ENCODE measurements at places on chromosomes 7 and 10.

DNA sequence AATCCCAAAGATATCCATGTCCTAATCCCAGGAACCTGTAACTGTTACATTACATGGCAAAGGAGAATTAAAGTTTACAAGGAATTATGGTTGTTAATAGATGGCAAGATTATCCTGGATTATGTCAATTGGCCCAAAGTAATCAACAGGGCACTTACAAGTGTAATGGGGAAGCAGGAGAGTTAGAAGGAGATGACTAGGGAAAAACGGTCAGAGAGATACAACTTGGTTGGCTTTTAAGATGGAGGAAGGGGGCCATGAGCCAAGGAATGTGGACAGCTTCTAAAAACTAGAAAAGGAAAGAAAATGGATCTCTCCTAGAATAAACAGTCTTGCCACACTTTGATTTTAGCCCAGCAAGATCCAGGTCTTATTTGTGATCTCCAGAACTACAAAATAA, 3.3 kb downstream of the JMJD1C start:
- no peak for DNase-seq

- DNase-seq = no peak
Measured at GRCh38 chr7:71768450-71768849, 636.5 kb downstream of the GALNT17 start.

- DNase-seq = no peak
Measured at GRCh38 chr10:129122846-129123245, 344.2 kb upstream of the MGMT start.

DNA sequence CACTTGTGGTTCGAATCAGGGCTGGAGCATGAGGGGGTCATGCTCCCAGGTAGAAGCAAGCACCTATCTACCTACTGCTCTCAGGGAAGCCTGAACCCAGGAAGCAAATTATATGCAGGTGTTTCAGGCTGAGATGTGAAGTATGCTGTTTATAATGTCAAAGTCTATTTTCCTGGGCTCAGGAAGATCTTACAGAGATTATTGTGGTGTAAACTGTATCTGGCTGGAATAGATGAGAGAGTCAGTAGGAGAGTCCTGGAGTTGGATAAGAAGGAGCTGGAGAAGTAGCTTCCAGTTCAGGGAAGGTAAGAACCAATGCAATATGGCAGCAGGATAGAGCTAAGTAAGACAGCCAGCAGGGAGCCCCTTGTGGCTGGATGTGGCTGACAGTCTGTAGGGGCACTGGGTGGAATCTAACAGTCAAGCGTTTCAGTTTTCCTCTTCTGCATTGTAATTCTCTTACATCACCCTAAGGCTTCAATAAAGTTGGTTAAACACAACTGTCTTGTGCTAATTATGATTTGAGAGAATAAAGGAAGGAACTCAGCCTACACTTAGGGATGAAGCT, 105.9 kb upstream of the EEPD1 start:
- no peak for DNase-seq

GRCh38 chr7:124029396-124030188, 3.3 kb downstream of the TMEM229A start:
- no peak for DNase-seq

GRCh38 chr7:6197801-6198551, 74.4 kb downstream of the CYTH3 start:
- no peak for DNase-seq

DNA sequence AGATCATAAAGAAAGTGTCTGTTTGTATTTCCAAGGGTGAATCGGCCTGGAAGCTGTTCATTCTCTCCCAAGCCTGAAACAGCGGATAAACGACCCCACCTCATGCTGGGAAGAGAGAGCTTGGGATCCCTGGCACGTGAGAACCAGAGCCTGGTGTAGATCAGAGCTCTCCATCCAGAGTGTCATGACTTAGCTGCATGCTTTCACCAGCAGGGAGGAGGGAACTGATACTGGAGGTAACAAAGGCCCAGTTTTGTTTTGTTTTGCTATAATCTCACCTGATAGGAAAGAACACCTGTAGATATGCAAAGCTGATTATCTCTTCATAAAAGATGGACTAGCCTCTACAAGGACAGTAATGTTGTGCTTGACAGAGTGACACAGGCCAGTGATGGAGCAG, 236.6 kb downstream of the POM121L12 start:
- no peak for DNase-seq

- no peak for DNase-seq
Measured at GRCh38 chr10:11828682-11829284, 5.6 kb downstream of the PROSER2 start.

- no peak for DNase-seq
Measured at GRCh38 chr7:17526621-17527020, 228.2 kb downstream of the AHR start.

- DNase-seq = peak; percentile 33
Measured at GRCh38 chr7:158973440-158973839, 117.1 kb downstream of the DYNC2I1 start.

DNA sequence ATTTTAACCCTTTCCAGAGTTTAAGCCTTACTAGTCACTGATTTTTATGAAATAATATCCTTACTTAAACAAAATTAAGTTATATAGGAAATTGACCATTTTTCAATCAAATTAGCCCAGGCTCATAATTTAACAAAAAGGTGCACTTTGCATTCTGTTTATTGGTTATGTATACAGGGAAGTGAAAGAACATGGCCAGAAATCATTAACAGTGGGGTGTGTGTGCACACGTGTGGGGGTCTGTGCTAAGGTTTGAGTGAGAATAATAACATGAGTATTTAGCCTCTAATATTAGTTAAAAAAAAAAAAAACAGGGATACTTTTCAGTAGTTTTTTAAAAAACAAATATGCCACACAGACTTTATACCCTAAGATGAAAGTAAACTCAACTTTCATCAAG, 510.5 kb upstream of the PFKP start:
- DNase-seq = no peak

DNA sequence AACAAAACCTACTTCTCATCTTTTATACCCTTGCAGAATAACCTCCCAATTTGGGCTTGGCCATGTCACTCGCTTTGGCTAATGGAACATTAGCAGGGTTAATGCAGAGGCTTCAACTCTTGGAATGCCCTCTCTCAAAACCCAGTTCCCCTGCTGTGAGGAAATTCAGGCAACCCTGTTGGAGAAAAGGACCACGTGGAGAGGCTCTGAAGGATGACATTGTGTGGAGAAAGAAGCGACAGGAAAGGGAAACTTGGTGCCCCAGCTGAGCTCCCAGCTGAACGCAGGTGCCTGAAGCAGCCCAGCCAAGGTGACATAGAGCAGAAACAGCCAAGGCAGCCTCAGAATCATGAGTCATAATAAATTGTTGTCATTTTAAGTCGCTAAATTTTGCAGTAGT, 214.2 kb upstream of the GHITM start:
- DNase-seq = no peak

GRCh38 chr7:151432658-151433521, 7.1 kb downstream of the CRYGN start:
- no peak for DNase-seq

DNA sequence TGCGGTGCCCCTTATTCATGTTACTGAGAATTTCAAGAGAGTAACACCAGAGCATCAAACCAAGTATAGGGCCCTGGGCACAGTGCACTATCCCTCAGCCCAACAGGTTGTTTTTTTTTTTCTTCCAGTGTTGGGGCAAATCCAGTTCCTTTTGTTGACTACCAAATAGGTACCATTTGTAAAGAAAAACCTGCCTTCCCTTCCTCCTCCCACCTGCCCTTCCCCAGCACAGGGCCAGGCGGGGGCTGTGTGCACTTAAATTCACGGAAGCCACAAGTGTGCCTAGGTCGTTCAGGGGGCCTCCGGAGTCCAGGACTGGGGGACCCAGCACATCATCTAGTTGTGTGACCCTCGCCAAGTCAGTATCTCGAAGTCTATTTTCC, 595 bp upstream of the SFXN4 start:
- no peak for DNase-seq

GRCh38 chr10:16049050-16049449, 188.7 kb upstream of the MINDY3 start:
- DNase-seq = no peak

- no peak for DNase-seq
Measured at GRCh38 chr10:77253147-77253545, 384.5 kb downstream of the KCNMA1 start.

- no peak for DNase-seq
Measured at GRCh38 chr7:66913118-66914037, 7.6 kb upstream of the TMEM248 start.

GRCh38 chr7:126398851-126399529, 853.8 kb downstream of the GRM8 start:
- DNase-seq = no peak

GRCh38 chr10:8416192-8416701, 361.8 kb downstream of the GATA3 start:
- DNase-seq = no peak

DNA sequence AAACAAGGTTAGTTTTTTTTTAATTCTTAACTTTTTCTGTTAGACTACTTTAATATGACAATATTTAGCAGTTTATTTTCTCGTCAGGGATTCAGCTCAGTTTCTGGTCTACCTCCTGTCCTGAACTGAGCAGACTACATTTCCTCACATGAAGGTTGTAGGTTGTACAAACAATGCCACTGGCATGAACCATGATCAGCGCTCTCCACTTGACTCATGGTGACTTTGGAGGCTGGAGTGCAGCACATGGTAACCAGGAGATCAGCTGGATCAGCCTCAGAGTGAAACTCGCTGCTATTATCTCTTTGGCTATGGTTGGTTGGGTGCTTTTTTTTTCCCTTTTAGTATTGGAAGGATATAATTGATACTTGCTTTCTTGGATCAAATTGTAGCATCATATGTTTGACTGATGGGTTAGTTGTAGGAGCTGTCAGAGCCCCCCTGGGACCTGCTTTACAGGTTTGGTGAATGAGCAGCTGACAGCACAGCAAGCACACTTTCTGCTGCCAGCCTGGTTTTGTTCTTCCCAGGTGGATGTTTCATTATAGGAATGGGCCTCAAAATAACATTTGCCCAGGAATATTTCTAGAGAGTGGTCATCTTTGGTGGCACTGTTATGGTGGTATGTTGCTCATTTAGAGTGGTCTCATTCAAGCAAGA, 556.4 kb downstream of the AUTS2 start:
- DNase-seq = no peak

GRCh38 chr7:99631295-99632109, 14.8 kb downstream of the ZSCAN25 start:
- DNase-seq = no peak

DNA sequence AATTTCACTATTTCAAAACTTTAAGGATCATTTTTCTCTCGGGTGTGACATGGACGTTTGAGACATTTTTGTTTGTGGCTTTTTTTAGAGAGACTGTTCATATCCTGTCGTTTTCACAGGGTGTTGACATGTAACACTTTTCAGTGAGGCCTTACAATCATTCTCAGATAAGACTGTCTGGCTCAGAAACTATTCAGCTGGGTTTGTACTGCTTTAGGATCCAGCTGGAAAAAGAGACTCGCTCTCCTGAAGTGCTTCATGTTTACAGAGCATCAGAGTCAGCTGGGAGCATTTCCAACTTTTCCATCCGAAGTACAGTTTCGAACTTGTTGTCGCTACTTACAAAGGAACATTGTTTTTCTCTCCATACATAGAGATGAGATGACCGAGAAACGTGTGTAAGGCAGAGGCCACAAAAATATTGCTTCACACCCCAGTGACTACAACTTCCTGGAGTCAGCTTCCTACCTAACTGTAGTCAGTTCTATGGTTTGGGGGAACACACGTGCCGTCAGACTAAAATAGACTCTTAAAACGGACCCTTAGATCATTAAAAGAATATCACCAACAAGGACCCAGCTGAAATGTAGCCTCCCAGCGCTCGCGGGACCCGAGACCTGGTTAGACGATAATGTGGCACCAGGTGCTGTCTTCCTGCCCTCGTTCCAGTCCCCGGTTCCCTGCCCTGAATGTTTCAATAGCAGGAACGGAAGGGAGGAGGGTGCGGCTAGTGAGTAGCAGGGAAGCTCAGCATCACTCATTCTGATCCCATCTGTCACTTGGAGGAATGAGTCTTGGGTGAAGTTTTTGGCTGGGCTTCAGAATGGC, 78.0 kb downstream of the MKI67 start:
- no peak for DNase-seq

GRCh38 chr7:159231017-159231416, 86.3 kb upstream of the VIPR2 start:
- no peak for DNase-seq

DNA sequence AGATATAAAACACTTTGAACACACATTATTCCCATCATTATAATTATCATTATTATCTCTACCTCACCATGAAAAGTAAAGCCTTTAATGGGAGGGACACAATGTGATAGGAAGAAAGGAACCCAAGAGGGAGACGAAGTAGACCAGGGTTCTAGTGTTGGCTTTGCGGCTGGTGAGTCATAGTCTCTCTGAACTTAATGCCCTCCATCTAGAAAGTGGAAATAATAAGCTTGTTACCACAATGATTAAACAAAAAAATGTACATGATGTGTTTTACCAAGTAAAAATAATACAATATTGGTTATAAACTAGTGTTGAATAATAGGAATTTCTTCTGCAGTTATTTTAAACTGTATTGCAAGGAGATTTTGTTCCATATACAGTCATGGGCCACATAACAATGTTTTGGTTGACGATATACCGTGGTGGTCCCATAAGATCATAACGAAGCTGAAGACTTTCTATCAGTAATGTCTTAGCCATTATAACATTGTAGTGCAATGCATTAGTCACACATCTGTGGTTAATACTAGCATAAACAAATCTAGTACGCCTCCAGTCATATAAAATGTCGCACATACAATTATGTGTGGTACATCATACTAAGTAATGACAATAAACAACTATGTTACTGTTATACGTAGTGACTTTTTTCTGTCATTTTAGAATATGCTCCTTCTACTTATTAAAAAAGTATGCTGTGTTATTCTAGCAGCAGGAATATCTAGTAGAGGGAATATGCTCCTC, 450.6 kb upstream of the SORCS1 start:
- no peak for DNase-seq

DNA sequence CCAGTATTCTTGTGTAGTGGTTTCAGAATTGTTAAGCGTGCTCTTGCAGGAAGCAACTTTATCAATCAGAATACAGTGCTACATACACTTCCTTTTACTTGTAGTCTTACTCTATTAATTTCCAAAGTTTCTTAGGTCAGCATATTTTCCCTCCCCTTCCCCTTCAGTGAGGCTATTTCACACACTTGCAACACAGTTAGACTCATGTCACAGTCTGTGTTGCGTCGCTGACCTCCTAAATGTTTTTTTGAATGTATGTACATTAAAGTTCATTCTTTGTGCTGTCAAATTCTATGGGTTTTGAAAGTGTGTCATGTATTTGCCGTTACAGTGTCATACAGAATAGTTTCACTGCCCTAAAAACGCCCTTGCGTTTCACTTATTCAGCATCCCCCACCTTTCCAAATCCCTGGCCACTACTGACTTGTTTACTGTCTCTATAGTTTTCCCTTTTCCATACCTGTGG, 5.4 kb upstream of the HKDC1 start:
- DNase-seq = no peak

- DNase-seq = no peak
Measured at GRCh38 chr10:8102708-8103401, 48.4 kb downstream of the GATA3 start.

GRCh38 chr10:47438857-47439474, 44.9 kb downstream of the ANXA8 start:
- DNase-seq = no peak

DNA sequence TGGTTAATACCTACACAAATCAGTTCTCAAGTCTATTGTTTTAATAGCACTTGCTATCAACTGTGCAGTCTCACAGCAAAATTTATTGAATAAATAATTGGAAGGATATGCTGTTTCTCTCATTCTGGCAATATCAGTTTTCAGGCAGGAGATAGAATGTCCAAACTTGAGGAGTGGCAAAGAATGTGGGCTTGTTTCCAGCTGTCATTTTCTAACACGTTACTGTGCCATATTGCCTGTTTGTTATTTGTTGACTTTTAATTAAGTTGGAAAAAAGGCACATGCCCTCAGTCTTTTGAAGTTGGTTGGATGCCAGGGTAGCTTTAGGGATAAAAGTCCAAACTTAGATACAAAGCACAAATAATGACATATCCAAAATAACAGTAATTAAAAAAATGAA, 52.2 kb downstream of the MAGI2 start:
- DNase-seq = no peak

Measured in activated CD4-positive, alpha-beta T cell treated with anti-CD3 and anti-CD28 coated beads, Interleukin-2, amount 50 U/mL, for 24 hours (primary cell).